ENCODE measurements at places on chromosomes 6 and 20.

GRCh38 chr6:149863698-149864577 is at the start of gene LRP11:
LRP11 (minus strand) TSS chr6:149864359; CDS start chr6:149864020, 339 bp downstream.
- no peak for DNase-seq

DNA sequence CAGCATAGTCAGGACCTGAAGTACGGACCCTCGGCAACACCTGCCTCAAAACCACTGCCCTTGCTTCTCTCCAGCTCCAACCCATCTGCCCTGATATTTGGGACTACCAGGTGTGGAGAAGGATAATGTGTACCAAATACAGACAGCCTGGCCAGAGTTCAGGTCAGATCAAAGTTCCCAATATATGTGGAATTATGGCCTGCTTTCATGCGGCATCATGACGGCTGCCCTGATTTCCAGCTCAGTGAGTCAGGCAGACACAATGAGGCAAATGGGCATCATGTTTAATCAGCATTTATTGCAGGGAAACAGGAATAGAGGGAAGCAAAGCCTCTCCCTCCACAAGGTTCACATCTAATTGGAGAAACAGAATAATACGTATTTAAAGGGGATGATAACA is 57.9 kb downstream of the FRK start:
- no peak for DNase-seq

- DNase-seq, result no peak
Measured at GRCh38 chr6:399785-400534, 8.4 kb downstream of the IRF4 start.

DNA sequence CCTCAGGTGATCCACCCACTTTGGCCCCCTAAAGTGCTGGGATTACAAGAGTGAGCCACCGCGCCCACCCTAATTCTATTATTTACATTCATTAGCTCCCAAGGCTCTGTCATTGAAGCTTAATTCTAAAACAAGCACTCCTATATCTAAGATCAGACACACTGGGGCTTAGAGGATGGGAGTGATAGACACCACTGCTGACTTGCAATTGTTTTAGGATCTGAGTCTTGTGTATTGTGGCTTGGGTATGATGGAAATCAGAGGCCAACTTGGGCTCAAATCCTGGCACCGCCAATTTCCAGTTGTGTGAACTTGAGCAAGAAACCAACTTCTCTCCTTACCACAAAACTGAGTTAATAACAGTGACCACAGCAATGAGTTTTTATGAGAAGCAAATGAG is 34.7 kb downstream of the MTRES1 start:
- DNase-seq, result no peak

DNA sequence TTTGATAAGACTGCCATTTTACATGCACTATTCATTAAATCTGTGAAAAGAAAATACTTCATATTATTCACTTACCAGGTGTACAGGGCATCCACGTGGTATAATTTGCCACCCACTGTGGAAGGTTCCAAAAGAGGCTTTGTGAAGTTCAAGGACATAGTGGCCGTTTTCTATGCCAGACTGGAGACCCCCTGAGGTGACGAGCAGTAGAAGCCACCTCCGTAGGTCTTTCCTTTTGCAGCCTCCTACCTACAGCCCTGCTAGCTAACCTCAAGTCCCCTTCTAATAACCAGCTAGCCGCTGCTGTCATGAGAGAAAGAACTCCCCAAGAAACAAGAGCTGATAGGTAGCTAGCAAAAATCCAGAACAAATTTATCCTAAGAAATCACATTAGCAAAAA is 110.5 kb downstream of the ARHGAP18 start:
- DNase-seq, result no peak

GRCh38 chr6:125471667-125472066 is 169.9 kb upstream of the HDDC2 start:
- no peak for DNase-seq

GRCh38 chr20:44590980-44591778 is 8.8 kb downstream of the PKIG start:
- no peak for DNase-seq

DNA sequence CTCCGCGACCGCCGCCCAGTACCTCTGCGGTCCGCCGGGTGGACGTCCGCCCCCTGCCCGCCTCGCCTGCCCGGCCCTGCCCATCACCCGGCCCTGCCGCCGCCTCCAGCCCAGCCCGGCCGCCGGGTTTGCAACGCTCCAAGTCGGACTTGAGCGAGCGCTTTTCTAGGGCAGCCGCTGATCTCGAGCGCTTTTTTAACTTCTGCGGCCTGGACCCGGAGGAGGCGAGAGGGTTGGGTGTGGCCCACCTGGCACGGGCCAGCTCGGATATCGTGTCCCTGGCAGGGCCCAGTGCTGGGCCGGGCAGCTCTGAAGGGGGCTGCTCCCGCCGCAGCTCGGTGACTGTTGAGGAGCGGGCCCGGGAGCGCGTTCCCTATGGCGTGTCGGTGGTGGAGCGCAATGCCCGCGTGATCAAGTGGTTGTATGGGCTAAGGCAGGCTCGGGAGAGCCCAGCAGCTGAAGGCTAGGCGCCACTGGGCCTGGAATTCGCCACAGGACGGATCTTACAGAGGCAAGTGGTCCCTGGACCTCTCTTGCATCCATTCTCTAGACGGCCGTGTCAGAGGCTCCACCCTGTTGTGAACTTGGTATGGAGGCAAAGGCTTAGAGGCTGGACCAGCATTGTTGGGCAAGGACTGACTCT is 11.8 kb downstream of the FAM110A start:
- DNase-seq, result no peak
